ENCODE measurements at places on chromosomes 16 and 17.

- DNase-seq = peak; percentile 51
Observed at GRCh38 chr16:84925092-84925772, 86.1 kb downstream of the ZDHHC7 start.

DNA sequence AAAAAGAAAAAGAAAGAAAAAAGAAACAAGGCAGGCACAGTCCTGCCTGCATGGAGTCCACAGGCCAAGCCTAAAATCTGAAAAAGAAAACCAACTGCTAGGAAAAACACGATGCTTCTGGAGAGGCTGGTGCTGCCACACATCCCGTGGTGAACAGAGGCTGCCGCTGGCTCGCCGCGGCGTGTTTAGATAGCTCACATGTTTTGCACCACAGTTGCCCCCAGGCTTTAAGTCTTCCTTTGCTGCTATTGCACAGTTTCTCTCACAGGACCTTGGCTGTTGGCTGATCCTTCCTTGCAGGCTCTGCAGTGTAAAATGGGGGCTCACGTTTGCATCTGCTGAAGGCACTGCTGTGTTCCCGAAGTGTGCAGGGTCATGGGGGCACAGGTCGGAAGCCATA lies 8.6 kb downstream of the SLC6A4 start:
- no peak for DNase-seq

DNA sequence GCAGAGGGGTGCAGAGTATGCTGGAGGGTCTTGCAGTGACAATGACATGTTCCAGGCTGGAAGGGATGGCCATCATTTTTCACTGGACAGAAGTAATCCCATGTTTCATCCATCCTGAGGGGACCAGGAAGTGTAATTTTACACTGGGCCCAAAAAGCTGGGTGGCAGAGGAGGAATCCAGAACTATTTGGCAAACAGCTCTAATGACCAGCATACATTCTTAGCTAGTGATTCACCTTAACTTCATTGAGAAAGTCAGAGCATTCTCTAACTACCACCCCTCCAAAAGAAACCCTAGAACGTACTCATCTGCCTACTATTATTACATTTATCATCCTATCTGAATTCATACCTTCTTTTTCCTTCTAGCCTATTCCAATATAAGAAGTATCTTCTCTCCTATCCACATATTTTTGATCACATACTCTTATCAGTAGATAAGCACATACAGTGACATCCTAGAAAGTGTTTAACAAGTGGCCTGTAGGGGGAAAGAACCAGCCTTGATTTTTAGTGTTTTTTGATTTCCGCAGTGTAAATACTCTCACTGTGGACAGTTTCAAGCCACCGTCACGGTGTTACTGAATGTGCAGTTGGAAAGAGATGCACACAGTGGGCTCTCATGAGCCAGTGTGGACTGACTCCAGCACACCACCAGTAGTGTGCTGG lies 118.1 kb downstream of the FTO start:
- no peak for DNase-seq

DNA sequence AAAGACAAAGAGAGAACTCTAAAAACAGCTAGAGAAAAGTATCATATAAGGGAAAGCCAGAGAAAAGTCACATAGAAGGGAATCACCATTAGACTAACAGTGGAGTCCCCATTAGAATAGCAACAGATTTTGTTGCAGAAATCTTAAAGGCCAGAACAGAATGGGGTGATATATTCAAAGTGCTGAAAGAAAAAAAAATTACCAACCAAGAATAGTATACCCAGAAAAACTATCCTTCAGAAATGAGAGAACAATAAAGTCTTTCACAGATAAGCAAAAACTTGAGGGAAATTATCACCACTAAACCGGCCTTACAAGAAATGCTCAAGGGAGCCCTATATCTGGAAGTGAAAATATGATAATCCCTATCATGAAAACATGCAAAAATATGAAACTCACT lies 51.9 kb upstream of the NSRP1 start:
- DNase-seq = no peak

DNA sequence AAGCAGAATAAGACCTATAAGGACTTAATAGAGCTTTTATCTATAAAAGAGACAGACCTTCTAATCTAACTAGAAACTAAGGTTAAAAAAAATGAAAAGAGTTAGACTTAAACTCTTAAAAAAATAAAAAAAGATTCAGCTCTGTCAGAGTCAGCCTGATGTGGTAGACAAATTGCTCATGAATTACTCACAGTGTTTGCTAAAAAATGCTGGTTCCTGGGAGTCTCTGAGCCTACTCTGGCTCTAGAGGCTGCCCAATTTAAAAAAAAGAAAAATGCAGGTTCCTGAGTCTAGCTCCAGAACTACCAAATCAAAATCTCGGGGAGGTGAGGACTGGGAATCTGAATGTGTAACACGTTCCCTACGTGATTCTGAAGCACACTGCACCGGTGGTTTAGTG lies 18.1 kb downstream of the SOST start:
- no peak for DNase-seq

DNA sequence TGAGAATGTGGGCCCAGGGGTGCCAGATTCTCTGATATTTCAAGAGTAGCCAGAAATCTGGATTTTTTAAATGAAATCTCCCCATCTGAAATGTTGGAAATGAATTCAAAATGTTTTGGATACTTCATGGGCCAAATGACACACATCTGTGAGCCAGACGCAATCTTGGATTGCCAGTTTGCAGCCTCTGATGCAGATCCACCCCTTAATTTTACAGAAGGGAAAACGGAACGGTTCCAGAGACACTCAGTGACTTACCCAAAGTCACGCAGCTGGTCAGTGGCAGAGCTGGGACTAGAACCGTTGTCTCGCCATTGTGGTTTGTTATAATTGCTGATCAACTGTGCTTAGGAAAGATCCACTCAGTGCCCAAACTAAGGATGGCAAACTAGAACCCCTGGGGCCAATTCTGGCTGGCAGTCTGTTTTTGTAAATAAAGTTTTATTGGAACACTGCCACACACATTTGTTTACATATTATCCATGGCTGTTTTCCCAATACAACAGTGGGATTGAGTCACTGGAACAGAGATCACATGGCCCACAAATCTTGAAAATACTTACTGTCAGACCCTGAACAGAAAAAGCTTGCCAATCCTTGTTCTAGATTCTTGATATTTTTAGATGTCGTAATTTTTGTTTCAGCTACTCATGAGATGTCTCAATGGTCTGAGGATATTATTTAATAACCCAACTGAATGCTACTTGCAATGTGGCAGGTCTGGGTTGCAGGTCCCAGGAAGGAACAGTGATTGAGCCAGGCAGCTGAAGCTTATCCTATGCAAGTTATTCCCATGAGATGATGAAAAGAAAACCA lies 143.8 kb downstream of the AXIN2 start:
- no peak for DNase-seq

GRCh38 chr17:60863892-60864707 lies 186.4 kb downstream of the BCAS3 start:
- no peak for DNase-seq

DNA sequence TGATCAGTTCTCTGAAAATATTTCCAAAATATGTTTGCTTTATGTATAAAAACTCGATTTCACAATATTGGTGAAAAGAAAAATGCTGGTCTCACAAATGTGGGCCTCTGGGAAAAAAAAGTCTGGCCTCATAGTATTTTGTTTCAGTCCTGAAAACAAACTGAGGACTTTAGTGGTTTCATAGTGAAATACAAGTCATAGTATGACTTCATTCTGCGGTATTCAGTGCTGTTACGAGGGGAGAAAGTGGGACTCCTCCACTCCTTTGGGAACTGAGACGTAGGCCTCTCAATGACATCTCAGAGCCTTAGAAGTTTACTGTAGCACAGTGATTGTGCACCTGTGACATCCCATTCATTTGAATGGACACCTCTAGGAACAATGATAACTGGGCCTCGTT lies 56.0 kb downstream of the CYB561 start:
- DNase-seq = no peak

DNA sequence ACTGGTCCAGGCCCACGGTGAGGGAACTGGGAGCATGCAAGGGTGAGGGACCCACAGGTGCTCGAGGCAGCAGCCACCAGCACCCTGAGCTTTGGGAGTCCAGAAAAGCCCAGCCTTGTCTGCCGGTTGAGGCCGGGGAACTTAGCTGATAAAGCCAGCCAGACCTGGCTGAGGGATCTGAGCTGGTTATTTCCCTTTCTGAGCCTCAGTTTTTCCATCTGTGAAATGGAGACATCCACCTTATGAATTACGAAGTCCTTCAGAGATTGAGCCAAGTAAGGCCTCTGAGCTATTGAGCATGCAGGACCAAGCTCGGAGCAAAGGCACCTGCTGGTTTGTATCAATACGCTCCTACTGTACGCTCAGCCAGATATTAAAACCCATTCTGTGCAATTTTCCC lies 13.8 kb downstream of the NECAB2 start:
- no peak for DNase-seq

DNA sequence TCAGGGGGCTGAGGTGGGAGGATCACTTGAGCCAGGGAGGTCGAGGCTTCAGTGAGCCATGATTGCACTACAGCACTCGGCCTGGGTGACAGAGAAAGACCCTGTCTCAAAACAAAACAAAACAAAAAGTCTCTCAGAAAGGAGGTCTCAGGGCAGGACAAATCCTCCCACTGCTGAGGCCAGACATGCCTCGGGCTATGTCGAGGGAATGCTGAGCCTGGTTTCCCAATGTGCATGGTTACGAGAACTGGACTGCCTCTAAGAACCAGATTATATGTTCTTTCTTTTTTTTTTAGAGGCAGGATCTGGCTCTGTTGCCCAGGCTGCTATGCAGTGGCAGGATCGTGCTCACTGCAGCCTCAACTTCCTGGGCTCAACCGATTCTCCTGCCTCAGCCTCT lies 27.6 kb downstream of the TRAP1 start:
- DNase-seq = no peak

- no peak for DNase-seq
Observed at GRCh38 chr16:22381392-22381791, 7.0 kb upstream of the CDR2 start.

DNA sequence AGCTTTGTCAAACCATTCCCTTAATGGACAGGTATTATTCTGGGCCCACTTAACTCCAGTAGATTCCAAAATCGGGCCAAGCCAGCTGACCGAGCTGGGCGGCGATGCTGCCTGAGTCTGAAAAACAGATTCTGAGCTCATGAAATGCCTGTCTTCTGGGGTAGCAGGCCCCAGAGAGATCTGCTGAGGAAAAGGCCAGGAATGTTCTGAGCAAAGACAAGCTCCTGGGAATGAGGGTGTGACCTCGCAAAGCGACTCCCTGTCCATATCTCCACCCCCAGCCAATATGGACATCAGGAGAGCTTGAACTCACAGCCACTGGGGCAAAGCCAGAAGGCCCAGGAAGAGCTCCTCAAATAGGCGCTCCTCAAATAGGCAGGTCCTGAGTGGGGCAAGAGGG lies 23.7 kb downstream of the ZNF423 start:
- DNase-seq = no peak

DNA sequence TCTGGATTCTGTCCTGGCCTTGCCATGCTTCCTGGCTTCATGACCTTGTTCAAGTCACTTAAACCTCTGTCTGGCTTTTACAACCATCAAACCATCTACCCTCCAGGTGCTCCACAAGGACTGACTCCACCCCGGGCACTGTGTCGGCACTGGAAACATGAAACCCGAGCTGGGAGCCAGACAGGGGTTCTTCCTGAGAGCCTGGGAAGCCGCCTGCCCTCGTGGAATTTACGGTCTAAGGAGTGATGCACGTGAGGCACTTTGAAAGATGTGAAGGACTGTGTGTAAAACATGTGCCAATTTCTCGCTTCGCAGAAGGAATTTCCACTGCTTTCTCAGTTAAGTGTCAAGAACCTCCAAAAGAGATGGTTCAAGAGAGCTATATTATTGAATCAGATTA lies 11.6 kb downstream of the CDK5R1 start:
- no peak for DNase-seq

- DNase-seq = no peak
Observed at GRCh38 chr17:11467639-11468038, 130.6 kb upstream of the DNAH9 start.

DNA sequence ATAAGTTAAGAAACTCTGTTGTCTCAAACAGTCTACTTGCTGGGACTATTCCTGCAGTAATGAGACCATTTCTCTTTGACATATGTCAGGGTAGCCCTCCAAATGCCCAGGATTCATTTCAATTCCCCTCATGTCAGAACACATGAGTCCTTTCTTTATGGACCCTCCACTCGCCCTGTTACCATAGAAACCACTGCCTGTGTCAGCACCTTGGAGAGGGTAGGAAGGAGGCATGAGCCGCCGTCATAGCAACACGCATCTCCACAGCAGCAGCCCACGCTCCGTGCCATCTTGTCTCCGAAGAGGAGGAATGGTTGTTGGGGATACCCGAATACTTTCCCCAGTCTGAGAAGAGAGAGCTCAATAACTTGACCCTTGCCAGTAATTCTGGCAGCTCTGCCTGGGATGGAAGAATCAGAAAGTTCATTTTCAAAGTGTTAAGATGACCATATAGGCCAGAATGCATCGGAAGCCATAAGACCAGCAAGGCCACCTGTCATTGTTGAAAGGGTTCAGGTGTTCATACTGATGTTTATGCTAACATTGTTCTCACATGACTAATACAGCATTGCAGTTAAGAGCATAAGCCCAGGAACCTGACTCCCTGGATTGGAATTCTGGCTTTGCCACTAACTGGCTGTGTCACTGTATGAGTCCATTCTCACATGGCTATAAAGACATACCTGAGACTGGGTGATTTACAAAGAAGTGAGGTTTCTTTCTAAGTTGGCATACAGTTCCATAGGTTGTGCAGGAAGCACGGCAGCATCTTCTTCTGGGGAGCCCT lies 141.3 kb downstream of the ABCC12 start:
- no peak for DNase-seq

DNA sequence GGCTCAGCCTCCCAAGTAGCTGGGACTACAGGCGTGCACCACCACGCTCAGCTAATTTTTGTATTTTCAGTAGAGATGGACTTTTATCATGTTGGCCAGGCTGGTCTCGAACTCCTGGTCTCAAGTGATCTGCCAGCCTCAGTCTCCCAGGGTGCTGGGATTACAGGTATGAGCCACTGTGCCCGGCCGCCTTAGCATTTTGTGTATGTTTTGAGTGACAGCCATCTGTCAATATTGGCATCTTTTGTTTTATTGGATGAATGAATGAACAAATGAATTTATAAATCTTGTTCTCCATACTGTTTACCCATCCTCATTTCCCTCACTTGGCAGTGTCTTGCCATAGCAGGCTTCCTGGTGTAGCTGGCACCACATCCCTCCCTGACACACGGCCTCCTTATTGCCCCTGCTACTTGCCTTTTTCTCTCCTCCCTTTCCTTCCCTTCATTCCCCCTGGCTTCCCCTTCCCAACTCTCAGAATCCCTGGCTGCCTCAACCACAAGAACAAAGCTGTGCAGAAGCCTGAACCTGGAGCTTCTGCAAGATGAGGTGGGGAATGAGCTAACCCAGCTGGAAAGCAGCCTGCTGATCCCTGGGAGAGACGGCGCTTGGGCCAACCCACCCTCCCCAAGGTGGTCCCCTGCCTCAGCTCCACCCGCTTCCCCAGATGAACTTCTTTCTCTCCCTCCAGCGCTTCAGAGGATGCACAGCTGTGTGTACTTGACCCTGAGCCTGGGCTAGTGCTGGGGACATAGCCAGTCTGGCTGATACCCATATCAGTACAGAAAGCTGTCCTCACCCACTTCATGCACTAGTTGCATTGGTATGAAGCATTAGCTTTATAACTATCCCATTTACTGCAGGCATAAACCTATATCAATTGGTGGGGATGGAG lies 34.3 kb downstream of the WNT9B start:
- no peak for DNase-seq

Data from germinal center (tissue), 1 donor.